Astrocyte (in vitro differentiated cells and primary cell): ENCODE measurements at places on chromosomes 16 and 17. TPM values are rescaled to one million over a fixed set of nuclear protein-coding genes. Genes with fewer than 3 reads are reported as not detected.

Gene CTRB2
- 0.43 TPM in 1 of 2 replicates, not detected in the other for total RNA-seq

Gene C1QL1
- total RNA-seq = not detected in 2 replicates

Gene ADAD2
- not detected in 2 replicates for total RNA-seq

Gene RBFOX1
- total RNA-seq = 0.43 and 0.84 TPM in 2 replicates

Gene KRTAP2-1
- total RNA-seq = not detected in 2 replicates

Gene CDH1
- total RNA-seq = 10.7 and 23.8 TPM in 2 replicates

Gene KRT39
- total RNA-seq = not detected in 2 replicates

Gene CCL2
- 44.1 and 54.2 TPM in 2 replicates for total RNA-seq

GRCh38 chr16:58814348-58814801, 80.3 kb upstream of the GOT2 start:
- DNase-seq = peak; percentile 20

- DNase-seq = no peak
These were observed 177.3 kb downstream of the SEC14L1 start for GRCh38 chr17:77318021-77318420.

DNA sequence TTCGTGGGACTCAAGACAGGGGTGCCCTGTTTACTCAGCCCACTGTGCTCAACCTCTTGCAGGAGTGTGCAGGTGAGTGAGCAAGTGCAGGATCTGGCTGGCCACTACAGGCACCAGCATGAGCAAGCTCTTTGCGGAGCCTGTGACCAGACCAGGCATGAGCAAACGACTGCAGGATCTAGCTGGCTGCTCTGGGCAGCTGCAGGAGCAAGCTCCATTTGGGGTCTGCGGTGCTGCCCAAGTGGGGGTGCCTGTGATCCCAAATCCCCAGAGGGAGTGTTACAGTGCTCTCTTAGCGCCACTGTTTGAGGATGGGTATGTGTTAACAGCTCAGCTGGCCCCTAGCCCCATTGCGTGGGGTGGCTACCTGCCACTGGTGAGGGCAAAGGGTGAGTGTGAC, 2.4 kb downstream of the USP6 start:
- no peak for DNase-seq

DNA sequence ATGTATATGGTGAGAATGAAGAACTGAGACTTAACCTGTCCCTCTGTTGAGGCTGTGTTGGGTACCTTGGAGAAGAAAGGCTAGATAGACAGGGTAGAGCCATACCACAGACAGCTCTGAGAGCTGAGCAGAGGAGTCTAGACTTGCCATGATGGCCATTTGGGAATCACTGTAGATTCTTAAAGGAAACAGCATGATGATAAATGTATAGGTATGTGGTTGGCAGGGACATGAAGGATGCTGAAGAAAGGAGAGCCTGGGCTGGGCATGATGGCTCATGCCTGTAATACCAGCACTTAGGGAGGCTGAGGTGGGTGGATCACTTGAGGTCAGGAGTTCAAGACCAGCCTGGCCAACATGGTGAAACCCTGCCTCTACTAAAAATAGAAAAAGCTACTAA, 114.4 kb upstream of the HAS3 start:
- DNase-seq = no peak

DNA sequence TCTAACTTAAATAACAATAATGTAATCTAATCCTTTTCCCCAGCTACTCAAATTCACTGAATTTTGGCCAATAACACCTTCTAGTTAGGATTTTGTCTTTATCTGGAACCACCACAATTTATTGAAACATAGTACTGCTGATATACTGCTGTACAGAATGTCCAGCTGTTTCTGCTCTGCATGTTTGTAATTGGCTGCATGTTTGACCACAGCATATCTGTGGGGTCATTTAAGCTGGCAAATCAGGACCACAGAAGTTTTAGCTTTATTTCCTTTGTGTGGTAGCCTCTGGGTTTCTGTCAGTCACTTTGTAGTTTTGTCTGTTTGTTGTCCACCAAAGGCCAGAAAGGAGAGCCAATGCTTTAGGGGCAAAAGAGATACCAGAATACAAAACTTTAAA, 22.2 kb upstream of the RAB11FIP4 start:
- DNase-seq = peak; percentile 36

GRCh38 chr16:12078405-12079280, 102.1 kb downstream of the SNX29 start:
- DNase-seq = no peak

DNA sequence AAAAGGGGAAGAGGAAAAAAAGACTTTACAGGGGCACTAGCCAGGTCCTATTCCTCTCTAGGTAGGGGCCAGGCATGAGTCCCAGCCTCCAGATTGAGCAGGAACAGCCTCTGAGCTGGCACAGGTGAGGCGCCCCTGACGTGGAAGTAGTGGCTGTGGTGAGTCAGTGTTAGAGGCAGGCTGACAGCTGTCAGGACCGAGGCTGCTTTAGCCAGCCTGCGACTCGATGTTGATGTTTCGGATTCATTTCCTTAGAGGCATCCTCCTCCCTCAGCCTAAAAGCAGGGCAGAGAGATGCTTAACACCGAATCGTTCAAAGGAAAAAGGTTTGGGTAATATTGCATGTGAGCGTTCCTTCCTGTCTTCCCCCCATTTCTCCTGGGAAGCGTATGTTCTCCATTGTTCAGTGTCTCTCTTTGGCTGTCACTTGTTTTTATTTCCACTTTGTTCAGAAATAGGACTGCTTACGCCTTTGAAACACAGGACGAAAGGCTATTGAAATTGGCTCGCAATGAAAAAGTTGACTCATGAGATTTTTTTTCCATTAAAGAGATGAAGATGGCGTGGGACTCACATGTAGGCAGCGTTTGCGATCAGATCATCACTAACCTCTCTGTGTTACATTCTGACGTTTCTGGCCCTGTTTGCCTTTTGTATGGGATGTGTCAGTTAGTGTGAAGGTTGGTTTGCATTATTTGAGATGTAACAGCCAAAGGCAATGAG, 1.3 kb downstream of the KIAA0513 start:
- peak; percentile 71 for DNase-seq

GRCh38 chr17:49490276-49490675, 4.8 kb upstream of the NGFR start:
- no peak for DNase-seq

DNA sequence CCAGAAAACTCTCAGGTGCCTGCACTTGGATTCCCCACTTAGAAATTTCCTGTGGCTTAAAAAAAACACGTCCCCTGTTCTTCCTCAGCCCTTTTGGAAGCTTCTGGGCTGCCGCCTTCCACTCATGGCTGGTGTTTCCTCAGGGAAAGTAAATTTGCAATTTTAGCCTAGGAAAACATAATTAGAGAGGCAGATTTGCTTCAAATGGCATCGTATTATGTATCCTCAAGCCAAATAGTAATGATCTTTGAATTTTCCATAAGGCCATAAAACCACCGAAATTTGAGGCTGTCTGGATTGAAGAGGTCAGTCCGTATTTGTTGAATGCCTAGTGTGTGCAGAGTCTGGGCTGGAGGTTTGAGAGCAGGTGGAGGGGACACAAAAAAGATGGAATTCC, 17.7 kb downstream of the MGAT5B start:
- DNase-seq = no peak

DNA sequence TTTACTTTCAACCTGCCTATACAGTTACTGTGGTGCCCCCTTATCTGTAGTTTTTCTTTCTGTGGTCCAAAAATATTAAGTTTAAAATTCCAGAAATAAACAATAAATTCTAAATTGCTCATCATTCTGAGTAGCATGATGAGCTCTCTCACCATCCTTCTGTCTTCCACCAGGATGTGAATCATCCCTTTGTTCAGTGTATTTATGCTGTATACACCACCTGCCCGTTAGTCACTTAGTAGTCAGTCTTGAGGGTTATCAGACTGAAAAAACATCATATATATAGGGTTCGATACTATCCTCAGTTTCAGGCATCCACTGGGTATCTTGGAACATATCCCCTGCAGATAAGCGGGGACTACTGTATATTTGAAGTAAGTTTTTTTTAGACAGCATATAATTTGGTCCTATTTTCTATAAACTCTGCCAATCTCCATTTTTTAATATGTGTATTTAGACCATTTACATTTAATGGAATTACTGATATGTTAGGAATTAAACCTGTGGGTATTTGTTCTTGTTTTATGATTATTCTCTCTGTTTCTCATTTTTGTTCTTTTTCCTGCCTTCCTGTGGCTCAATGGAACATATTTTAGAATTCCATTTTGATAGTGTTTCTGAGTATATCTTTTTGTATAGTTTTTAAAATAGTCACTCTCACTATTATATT, 31.0 kb downstream of the TBX21 start:
- no peak for DNase-seq

GRCh38 chr16:17459903-17460521, 10.7 kb downstream of the XYLT1 start:
- no peak for DNase-seq

DNA sequence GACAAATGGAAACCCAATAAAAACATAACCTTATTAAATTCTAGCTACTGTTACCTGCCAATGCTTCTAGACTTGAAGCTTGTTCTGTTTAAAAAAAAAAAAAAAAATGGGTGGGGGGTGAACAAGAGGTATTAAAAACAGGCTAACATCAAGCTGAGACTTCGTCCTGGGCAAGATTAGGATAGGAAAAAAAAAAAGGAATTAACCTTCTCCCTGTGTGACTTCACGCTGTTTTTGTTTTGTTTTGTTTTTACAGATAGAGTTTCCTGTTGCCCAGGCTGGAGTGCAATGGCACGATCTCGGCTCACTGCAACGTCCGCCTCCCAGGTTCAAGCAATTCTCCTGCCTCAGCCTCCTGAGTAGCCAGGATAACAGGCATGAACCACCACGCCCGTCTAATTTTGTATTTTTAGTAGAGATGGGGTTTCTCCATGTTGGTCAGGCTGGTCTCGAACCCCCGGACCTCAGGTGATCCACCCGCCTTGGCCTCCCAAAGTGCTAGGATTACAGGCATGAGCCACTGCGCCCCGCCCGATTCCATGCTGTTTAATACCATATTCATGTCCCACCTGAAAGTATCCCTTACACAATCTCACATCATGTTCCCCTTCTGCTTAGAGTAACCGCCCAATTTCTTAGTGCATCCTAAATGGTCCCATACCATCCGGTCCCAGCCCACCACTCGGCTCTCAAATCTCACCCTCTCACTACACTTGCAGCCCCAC, 2.2 kb downstream of the USP31 start:
- no peak for DNase-seq

DNA sequence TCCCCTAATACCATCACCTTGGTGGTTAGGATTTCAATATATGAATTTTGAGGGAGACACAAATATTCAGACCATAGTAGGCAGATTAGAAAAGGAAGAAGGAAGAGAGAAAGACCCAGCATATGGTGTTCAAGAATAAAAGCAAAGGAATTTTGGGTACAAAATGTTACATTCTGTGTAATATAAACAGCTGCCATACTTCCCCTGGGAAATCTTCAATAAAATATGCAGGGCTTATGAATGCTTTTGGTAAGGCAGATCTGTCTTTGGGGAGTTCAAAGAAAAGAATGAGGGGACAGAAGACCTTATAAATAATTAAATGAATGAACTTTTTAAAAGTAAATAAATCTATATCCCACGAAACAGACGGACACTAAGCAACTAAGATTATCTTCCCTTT, 91.9 kb downstream of the USP32 start:
- no peak for DNase-seq

DNA sequence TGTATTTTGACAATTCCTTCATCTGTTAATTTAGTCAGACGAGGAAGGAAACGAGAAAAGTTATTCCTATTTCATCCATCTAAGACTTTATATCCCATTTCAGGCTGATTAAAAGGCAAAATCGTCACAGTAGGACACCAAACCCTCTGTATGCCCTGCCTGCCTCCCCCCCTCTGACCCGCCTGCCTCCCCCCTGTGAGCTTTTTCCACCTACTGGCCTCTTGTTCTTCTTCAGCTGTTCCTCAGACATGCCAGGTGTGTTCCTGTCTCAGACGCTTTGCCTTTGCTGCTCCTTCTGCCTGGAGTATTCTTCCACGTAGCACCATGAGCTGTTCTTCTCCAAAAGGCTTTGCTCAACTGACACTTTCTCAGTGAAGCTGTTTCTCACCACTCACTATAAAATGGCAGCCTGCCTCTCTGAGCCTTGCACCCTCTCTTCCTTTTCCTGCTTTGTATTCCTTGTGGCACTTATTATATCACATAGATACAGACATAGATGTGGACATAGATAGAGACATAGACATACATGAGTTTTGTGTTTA, 723.4 kb downstream of the MAF start:
- DNase-seq = no peak

- no peak for DNase-seq
These were observed 12.6 kb upstream of the OR1F1 start for GRCh38 chr16:3175157-3176093.

GRCh38 chr17:73519714-73520368, 124.4 kb downstream of the SDK2 start:
- no peak for DNase-seq

- DNase-seq = no peak
These were observed 303.0 kb upstream of the IRX5 start for GRCh38 chr16:54627616-54628015.
